ENCODE measurements at places on chromosomes 2 and 18. TPM values are rescaled to one million over a fixed set of nuclear protein-coding genes. Genes with fewer than 3 reads are reported as not detected.

DNA sequence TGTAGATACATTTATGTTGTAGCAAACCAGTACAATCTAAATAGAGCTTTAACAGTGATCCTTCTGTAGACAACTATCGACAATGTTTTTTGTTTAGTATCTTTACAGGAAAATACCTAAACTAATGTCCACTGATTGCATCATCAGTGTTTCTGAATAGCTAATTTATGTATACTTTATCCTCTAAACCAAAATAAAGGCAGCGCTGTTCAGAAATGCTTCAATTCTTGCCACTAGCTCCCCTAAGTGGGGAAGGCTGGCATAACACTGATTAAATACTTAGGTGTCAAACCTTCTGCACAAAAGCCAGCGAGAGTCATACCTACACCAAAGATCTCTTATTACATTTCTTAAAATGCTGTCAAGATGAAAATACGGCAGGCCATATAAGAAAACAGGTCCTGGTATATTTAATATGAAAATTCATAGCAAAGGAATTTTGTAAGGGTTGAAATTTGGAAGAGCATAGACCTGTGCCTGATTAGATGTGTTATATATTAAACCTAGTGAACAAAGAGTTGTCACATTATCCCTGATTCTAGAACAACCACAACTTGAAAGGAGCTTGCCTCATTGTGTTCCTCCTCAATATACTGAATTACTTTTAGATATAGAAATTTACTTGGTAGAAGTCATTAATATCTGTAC is 1693.4 kb upstream of the SLC39A10 start:
- peak; percentile 4 for DNase-seq

DNA sequence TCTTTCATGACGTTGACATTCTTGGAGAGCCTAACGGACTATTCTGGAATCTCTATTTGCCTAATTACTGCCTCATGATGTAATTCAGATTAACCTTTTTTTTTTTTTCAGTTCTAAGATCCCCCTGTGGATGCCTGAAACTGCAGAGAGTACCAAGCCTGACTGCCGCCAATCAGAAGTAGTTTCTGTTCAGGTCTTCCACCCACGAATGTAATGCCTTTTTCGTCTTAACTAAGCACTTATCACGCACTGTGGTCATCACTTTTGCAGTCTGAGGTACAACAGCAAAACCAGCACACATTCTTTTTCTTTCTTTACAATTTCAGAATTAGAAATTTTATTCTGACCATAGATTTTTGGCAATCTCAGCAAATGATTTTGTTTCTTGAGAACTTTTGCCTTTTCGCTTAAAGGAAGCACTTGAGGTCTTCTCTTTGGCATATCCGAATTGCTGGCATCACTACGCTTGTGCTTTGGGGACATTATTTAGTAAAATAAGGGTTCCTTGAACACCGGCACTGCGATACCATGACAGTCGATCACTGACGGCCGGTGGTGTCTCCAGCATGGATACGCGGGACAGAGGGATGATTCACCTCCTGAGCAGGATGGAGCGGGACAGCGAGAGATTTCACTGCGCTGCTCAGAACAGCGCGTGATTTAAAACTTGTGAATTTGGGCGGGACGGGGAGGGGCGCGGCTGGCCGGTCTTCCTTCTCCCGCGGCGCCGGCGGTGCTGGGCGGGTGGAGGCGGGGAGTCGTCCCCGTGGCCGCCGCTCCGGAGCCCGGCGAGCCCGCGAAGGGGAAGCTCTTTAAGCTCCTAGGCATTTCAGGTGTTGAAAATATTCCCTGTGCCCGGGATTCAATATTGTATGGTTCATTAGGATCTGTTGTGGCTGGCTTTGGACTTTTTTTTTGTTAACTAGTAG is 32.0 kb upstream of the GPR55 start:
- peak; percentile 15 for DNase-seq

- no peak for DNase-seq
Measured at GRCh38 chr18:76348267-76349066, 146.6 kb downstream of the ZNF516 start.

The VWA3B gene
- polyA plus RNA-seq: 0.52 TPM

The CD207 gene
- polyA plus RNA-seq: 0.27 TPM

Data from muscle of arm (tissue), 14 donors.